ENCODE measurements at places on chromosomes 5 and 9.

- no peak for DNase-seq
Observed at GRCh38 chr5:92421942-92422341, 1038.8 kb upstream of the ARRDC3 start.

- no peak for DNase-seq
Observed at GRCh38 chr5:157283434-157283833, 17.5 kb downstream of the CYFIP2 start.

GRCh38 chr9:127873886-127874285 is 3.6 kb downstream of the AK1 start:
- peak; percentile 76 for DNase-seq

DNA sequence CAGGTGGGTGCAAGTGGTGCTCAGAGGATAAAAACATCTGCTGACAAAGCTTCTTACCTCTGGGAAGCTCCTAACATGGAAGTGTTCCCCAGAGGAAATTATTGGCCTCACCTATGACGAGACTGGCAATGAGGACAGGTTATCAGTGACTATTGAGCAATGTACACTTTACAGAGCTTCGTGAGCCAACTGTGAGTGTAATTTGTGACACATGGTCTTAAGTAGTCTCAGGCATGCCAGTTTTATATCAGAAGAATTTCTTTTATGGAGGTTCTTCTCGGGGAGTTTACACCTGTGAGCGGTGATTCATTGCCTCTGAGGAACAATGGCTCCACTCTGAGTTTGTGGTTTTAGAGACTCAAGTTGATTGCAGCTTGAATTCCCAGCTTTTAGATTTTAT is 11.3 kb downstream of the ANKDD1B start:
- DNase-seq: peak; percentile 25

- DNase-seq: no peak
Observed at GRCh38 chr9:22975951-22976350, 529.3 kb downstream of the DMRTA1 start.

- no peak for DNase-seq
Observed at GRCh38 chr9:3909966-3910650, 384.3 kb upstream of the RFX3 start.

GRCh38 chr5:18487928-18488480 is 853.7 kb downstream of the TAF11L14 start:
- DNase-seq: no peak

DNA sequence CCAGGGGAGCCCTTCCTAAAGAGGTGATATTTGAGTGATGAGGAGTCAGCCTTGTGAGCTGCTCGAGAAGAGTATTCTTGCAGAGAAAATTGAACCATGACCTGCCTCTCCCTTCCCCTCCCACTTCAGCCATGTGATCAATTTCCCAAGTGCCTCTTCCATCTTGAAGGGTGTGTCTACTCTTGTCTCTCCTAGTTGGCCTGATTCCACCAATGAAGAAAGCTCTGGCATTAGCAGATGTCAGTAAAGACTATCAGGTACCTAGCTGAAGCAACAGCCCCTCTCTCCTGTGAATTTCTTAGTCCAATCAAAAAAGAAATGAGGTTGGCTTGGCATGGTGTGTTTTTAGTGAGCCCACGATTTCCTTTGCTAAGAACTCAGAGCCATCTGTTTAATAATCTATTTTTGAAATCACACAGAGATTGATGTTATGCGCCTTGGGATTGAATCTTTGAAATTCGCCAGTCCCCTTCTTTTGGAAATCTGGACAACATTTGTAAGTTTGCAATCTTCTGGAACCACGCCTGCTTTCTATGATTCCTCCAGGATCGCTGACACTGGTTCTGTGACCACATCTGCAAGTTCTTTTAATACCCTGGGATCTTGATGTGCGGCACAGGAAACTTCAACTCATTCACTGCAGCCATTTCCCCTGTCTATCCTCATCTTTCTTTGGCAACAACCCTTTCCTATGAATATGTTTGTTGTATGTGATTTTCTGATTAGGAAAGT is 404.6 kb downstream of the DMRT2 start:
- no peak for DNase-seq

- no peak for DNase-seq
Observed at GRCh38 chr5:41966401-41967105, 41.5 kb downstream of the FBXO4 start.

Data from body of pancreas (tissue), 4 donors.